ENCODE measurements at places on chromosomes 6 and 20.

- no peak for DNase-seq
Observed at GRCh38 chr6:84082689-84083265, 49.2 kb downstream of the MRAP2 start.

DNA sequence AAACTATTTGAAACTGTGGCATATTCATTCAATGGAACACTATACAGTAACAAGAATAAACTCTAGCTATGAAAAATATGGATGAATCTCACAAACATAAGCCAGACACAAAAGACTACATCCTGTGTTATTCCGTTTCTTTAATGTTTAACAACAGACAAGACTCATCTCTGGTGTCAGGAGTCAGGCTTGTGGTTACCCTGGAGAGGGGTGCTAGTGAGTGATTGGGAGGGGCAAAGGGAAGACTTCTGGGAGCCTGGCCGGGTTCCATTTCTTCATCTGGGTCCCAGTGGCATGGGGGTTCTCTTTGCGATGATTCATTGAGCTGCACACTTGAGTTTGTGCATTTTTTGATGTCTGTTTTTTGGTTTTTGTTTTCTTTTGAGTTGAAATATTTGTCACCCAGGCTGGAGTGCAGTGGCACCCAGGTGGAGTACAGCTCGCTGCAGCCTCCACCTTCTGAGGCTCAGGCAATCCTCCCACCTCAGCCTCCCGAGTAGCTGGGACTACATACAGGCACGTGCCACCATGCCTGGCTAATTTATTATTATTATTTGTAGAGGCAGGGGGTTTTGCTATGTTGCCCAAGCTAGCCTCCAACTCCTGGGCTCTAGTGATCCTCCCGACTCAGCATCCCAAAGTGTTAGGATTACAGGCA is 21.2 kb upstream of the TTPAL start:
- DNase-seq, result no peak

GRCh38 chr20:63977739-63978276 is 1.6 kb downstream of the SAMD10 start:
- peak; percentile 50 for DNase-seq

- peak; percentile 14 for DNase-seq
Observed at GRCh38 chr6:149716181-149716963, 1.5 kb downstream of the LATS1 start.
